ENCODE measurements at places on chromosomes 12 and 14. TPM values are rescaled to one million over a fixed set of nuclear protein-coding genes. Genes with fewer than 3 reads are reported as not detected.

Gene CYP46A1
- 0.12 TPM for total RNA-seq

Gene AKAP5
- 0.57 TPM for total RNA-seq

DNA sequence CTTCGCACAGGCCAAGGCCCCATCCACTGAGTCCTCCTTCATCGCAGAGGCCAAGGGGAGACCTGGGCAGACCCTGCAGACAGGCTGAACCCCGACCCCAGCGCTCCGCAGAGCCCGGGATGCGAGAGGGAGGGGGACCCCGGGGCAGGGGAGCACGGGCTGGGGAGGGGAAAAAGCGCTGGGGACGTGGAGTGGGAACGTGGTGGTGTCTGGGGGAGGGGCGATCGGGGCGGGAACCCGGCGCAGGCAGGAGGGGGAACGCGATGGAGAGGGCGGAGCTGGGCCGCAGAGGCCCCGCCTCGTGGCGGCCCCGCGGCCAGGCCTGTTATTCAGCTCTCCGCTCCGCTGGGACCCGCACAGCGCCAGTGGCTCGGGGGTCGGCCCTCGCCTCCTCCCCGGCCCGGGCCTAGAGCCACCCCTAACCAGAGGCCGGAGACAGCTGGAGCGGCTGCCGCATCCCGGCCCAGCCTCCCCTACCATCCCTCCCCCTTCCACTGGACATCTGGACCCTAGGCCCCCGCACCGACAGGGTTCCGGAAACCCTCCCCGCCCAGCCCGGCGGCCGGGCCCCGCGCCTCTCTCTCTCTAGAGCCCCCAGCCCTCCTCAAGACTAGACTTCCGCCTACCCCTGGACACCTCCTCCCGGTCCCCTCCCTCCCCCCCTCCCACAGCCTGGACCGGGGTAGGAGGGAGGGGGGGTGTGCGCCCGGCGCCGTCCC lies at the start of gene ARHGEF25:
ARHGEF25 (plus strand) TSS at position 328 of the 719 bp plus-strand sequence. CDS start 460 bp downstream, outside the sequence.
- peak; percentile 58 for DNase-seq

- DNase-seq: peak; percentile 18
These were observed at the start of gene ASPG for GRCh38 chr14:104085032-104085888. Gene ASPG (plus strand): TSS chr14:104085700. CDS start chr14:104085771, 71 bp downstream.

DNA sequence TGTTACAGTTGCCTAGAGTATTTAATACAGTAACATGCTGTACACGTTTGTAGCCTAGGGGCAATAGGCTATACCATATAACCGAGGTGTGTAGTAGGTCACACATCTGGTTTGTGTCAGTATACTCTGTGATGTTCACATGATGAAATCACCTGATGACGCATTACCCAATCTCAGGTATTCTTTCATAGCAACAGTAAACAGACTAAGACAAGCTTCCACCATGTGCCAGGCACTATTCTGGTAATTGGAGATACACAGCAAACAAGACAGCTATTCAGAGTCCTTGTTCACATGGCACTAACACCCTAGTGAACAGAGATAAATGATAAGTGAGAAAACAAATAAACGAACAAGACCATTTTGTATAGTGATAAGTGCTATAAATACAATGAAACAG lies 3.8 kb upstream of the PDE3A start:
- no peak for DNase-seq

DNA sequence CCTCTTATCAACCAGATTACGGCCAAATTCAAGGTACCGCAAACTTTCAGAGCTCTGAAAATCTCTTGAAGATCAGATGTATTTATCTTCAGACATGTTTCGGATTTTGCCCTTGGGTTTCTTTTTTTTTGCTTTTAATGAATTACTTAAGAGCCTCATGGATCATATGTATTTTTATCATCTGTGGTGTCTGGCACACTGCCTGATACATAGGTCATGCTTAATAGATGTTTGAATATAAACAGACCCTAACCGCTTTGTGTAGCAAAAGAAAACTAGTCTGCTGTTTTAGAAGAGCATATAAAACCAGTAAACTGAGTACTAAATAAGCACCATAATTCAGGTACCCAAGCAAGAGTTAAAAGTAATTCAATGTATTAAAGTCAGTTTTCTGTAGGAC lies 20.1 kb upstream of the TBK1 start:
- no peak for DNase-seq

DNA sequence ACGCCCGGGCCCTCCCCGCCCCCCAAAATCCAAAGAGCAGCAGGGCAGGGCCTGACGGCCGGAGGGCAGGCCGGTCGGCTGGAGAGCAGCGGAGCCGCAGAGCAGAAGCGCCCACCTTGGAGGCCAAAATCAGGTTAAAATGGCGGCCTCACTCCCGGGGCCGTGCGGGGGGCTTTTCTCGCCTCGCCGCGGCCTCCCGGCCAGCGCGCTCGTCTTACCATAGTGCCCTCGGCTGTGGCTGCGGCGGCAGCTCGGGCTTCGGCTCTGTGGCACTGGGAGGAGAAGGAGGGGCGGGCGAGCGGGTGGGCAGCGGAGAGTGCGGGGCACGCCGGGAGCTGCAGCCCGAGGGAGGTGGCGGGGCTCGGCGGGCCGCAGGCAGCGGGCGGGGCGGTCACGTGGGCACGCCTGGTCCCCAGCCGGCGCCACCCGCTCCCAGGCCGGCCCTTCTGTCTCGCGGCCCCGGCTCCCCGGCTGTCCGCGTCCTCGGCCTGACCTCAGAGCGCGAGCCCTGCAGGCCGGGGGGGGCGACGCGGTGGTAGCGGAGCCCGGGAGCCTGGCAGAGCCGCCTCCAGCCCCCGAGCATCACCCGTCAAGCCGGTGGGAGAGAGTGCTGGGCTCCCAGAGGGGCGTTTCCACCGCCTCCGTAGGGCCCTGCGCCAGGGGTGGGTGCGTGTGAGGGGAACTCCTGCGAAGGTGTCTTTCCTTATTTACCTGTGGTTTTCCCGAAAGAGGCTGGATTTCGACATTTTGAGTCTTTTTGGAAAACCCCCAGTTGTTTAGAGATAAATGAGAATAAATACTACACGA lies at the start of gene CFL2:
CFL2 (minus strand) TSS at position 274 of the 807 bp plus-strand sequence; CDS start at position 221, 53 bp downstream.
- DNase-seq: peak; percentile 75

DNA sequence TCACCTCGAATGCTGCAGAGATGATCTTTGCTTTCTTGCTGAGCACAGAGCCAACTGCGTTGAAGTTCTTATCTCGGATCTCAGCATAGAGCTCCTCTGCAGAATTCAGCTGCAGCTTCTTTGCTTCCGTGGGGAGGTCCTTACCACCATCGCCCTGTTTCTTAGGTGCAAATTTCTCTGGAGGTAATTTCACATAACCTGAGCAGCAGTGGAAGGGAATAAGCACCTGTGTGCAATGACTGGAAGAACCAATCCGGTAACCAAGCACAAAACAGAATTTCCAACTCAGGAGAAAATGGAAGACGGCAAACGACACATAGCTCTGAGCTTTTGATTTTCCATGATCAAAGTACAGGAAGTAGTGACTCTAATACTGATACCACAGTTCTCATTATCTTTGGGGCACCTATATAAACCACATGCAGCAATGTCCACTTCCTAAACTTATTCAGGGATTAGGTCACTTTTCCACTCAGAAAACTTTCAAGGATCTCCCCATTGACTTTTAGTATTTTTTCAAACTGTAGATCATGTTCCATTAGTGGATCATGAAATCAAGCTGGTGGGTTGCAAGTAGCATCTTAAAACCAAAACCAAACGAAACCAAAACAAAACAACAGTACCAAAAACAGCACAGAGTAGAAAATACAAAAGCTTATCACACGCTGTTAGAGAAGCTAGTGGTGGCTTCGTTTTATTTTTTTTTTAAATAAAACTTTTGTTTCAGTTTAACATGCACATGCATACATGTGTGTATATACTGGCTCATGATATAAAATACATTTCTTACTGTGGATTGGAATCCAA lies 18.9 kb upstream of the DIABLO start:
- DNase-seq: no peak

DNA sequence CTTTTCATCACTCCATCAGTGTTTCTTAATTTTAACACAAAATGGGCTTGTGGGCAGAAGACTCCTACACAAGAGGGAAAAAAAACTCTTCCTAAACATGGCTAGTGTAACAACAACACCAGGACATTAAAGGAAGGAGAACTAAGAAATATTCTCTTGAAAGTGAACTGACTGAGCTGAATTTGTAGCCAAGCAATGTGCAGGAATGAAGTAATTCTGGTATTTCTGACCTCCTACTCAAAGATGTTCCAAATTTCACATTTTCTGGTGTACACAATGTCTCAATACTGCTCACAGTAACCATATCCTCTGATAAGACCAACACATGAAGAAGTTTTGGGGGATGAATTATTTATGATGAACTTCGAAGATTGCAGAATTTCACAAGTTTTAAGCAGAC lies 357.3 kb downstream of the DUSP6 start:
- no peak for DNase-seq

Gene SLC4A8
- total RNA-seq: 0.89 TPM

Gene IRAK3
- total RNA-seq: 0.32 TPM

Gene BRI3BP
- total RNA-seq: 19.4 TPM

Gene TMEM63C
- total RNA-seq: 0.31 TPM

Gene KRT71
- total RNA-seq: not detected

DNA sequence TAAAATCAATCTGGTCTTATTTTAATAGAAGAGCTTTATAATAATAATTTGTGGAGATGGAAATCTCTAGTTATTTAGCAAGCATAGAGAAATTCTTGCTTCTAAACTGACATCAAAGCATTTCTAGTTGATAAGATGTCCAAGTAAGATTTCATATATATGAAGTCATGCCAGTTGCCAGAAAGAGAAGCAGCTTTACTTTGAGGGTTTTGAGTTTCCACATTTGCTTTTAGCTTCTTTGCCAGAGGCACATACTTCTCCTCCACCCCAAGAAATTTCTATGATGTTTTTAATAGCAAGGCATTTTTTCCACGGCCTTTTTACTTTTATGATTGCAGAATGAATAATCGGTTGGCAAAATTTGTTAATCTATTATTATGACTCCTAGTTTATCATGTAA lies 24.2 kb upstream of the YAF2 start:
- DNase-seq: no peak

Gene CD163
- not detected for total RNA-seq

Gene GPR84
- total RNA-seq: 1.2 TPM

Gene LIN7A
- total RNA-seq: not detected

GRCh38 chr12:82765971-82766705 lies 79.4 kb downstream of the TMTC2 start:
- DNase-seq: no peak

Gene CEBPE
- total RNA-seq: 0.43 TPM

Gene EIF4B
- 813 TPM for total RNA-seq

Gene PLA2G1B
- not detected for total RNA-seq

Gene CAPZA3
- total RNA-seq: not detected

- no peak for DNase-seq
These were observed 724 bp upstream of the CS start for GRCh38 chr12:56300644-56301464.

GRCh38 chr12:65938807-65939206 lies 114.5 kb downstream of the HMGA2 start:
- DNase-seq: no peak

Gene IL31
- total RNA-seq: not detected

- no peak for DNase-seq
These were observed 12.0 kb upstream of the LGMN start for GRCh38 chr14:92760524-92760805.

Gene APOF
- not detected for total RNA-seq

GRCh38 chr12:78835493-78835892 lies 29.1 kb upstream of the SYT1 start:
- DNase-seq: no peak

GRCh38 chr12:66387117-66387516 lies 84.8 kb downstream of the HELB start:
- DNase-seq: no peak
